ENCODE measurements at places on chromosomes 4 and X. TPM values are rescaled to one million over a fixed set of nuclear protein-coding genes. Genes with fewer than 3 reads are reported as not detected.

DGKK gene
- total RNA-seq: not detected

- H3K27me3 ChIP-seq: no peaks in the 10 kb centered on the region
- peaks cover 4% of the 10 kb centered on the region for H3K4me1 ChIP-seq
- peak; percentile 33 for DNase-seq
- peak overlapping the region; percentile 92 for H3K4me3 ChIP-seq
- no peaks in the 10 kb centered on the region for H3K36me3 ChIP-seq
Measured at GRCh38 chr4:143514497-143514896, 995 bp downstream of the SMARCA5 start.

GRCh38 chrX:22424919-22425318, 152.2 kb downstream of the CBLL2 start:
- no peaks in the 10 kb centered on the region for H3K27me3 ChIP-seq
- no peaks in the 10 kb centered on the region for H3K36me3 ChIP-seq

DNA sequence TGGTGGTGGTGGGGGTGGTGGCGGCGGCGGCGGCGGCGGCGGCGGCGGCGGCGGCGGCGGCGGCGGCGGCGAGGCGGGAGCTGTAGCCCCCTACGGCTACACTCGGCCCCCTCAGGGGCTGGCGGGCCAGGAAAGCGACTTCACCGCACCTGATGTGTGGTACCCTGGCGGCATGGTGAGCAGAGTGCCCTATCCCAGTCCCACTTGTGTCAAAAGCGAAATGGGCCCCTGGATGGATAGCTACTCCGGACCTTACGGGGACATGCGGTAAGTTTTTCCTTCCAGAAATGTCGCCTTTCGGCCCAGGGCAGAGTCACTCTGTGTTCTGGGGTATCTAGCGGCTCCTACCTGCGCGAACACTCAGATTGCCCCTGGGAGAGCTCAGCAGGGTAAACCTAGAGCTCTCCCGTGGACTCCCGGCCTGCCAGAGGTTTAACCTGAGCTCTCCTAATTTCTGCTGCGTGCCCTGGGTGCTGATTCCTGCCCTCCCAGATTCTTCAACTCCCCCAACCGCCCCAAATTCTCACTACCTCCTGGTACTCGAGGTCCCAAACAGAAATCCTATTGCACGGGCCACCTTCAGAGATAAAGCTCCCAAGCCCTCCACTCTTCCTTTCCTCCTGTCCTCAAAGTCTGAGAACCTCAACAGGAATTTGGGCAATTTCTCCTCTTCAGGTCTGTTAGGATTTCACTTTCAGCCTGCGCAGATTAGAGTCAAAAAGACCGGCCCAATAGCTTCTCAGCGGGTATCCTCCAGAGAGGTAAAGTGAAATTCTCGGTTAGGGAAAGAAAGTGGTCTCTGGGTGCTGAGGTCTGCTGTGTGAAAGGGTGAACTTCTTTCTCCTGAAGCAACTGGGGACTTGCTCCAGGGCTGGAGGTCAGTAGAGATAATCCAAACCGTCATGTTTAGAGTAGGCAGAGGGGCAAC, 2.9 kb downstream of the AR start:
- no peaks in the 10 kb centered on the region for H3K27me3 ChIP-seq
- H3K4me3 ChIP-seq: peak overlapping the region; percentile 45
- peak overlapping the region; percentile 87 for H3K27ac ChIP-seq
- no peaks in the 10 kb centered on the region for H3K36me3 ChIP-seq
- peak; percentile 15 for DNase-seq

DNA sequence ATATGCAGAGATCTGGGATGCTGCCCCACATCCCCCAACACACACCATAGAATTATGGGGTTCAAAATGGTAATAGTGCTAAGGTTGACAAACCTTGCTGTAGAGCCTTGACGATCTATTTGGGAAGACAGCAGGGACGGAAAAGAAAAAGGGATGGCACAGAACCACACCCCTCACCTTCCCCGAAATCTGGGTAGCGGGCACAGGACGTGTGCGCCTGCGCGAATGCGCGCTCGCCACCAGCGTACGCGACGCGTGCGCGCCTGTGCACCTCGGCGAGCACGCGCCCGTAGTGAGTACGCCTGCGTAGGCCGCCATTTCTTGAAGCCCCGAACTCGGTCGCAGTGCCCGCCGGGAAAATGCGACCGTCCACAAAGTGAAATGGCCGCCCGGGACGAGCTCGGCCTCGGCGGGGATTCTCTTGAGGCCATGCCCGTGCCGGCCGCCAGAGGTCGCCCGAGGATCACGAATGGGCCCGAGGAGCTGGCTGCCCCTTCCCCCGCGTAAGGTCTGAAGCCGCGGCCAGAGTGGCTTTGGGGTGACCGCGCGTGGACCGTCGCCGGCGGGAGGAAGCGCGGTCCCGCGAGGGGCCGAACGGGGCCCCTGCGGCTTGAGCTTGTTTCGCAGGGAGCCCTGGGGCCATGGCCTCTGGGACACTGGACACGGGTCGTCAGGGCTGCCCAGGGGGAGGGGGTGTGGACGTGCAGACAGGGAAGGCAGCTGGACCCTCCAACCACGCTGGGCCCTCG, 43.6 kb downstream of the ZNF185 start:
- H3K27ac ChIP-seq: peak overlapping the region; percentile 83
- H3K4me3 ChIP-seq: peak overlapping the region; percentile 41
- no peaks in the 10 kb centered on the region for H3K36me3 ChIP-seq
- no peaks in the 10 kb centered on the region for H3K4me1 ChIP-seq
- no peaks in the 10 kb centered on the region for H3K27me3 ChIP-seq
- DNase-seq: peak; percentile 91

DNA sequence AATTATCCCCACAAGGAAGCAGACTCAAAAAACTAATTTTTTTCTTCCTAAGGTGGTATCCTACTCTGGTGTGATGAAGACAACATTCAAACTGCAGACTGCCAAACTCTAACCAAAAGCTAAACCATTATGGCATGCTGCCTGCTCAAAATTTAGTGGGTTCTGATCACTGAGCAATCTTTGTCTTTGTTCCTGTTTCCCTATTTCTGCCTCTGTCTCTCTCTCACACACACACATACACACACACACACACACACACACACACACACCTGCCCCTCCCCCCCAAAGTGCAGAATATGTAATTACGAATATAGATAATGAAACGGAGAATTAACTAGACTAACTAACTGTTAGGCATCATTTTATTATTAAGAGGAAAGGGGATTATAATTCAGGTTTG, 1278.6 kb downstream of the PCDH7 start:
- H3K4me1 ChIP-seq: no peaks in the 10 kb centered on the region
- H3K27ac ChIP-seq: no peak overlapping the region
- no peak overlapping the region for H3K4me3 ChIP-seq
- no peaks in the 10 kb centered on the region for H3K36me3 ChIP-seq
- DNase-seq: no peak

Data from uterus (tissue), 4 donors.